ENCODE measurements at places on chromosomes 5 and 9.

- DNase-seq: peak; percentile 15
Measured at GRCh38 chr9:123933440-123934212, 3.7 kb upstream of the DENND1A start.

DNA sequence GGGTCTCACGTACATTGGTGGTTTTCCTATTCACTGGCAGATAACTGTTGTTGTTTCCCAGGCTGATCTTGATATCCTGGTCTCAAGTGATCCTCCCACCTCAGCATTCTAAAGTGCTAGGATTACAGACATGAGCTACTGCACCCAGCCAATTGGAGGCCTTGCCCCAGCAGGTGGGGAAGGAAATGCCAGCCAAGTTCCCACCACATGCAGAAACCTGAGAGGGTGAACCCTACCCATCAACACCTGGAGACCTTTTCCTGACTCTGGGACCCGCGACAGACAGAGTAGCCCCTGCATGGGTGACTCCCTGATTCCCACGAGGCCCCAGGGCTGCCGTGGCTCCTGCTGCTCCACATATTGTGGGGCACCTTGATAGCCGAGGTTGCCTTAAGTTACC lies 107.7 kb downstream of the GDA start:
- no peak for DNase-seq

- DNase-seq: peak; percentile 59
Measured at GRCh38 chr9:36632892-36633291, 60.2 kb downstream of the MELK start.

- DNase-seq: no peak
Measured at GRCh38 chr9:117028103-117028858, 341.2 kb downstream of the TRIM32 start.

DNA sequence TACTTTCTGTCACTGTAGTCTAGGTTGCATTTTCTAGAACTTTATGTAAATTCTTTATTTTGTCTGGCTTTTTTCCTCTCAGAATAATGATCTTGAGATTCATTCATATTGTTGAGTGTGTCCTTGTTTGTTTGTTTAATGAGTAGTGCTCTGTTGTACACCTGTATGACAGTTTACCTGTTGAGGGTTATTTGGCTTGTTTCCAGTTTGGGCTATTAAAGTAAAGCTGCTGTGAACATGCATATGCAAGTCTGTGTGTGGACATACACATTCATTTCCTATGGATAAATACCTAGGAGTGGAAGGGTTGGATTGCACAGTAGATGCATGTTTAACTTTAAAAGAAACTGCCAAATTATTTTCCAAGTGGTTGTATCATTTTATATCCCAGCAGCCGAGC lies 30.4 kb downstream of the MVB12B start:
- DNase-seq: no peak

GRCh38 chr5:135486131-135487036 lies 34.2 kb upstream of the TIFAB start:
- DNase-seq: no peak

GRCh38 chr5:143400541-143401226 lies 2.8 kb downstream of the NR3C1 start:
- peak; percentile 67 for DNase-seq

DNA sequence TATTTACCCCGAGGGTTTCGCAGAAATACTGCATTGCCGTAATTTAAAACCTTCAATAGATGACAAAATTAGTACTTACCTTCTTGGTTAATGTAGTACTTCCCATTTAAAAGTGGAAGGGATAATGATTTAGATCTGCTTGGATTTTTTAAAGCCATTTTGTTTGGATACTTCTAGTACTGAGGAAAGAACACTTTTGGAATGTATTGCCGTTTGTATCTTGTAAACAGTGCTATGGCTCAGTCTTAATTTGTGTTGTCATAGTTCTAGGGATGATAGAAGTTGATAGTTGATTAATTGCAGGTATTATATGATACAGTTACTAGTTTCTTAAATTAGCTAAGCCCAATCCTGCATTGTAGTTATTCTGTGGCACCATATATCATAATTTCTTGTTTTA lies 33.1 kb downstream of the TNPO1 start:
- DNase-seq: peak; percentile 52

- DNase-seq: no peak
Measured at GRCh38 chr5:40826489-40827187, 8.4 kb downstream of the RPL37 start.

- no peak for DNase-seq
Measured at GRCh38 chr5:10447041-10447440, 5.4 kb downstream of the ROPN1L start.

DNA sequence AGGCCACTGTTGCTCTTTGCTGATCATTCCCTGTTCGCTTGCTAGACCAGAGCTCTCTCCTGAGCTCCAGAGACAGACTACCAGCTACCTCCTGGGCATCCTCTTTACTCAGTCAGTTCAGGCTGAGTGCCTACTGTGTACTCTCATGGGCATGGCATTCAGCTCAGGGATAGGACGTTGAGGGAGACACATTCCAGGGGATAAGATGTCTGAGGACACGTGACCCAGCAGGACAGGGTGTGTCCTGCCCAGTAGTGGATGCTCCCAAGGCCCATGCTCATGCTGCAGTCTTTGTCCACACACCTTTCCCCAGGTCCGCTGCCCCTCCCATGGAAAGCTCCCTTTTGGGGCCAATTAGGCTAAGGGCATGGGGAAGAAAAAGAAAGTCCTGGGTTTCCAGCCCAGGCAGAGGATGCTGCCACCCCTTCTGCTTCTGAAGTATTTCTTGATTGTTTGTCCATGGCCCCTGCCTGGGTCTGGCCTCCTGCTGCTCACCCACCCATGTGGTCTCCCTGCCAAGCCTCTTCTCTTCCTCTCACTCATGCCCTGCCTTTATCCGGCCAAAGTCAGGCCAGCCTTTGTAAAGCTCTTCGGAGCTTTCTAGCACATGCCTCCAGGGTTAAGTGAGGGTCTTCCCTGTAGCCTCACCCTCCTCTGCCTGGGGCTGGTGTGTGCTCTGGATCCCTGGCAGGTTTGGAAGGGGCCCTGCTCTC lies 60.5 kb upstream of the PITX1 start:
- no peak for DNase-seq

GRCh38 chr5:139985290-139985689 lies 57.8 kb downstream of the NRG2 start:
- DNase-seq: no peak

GRCh38 chr5:147784146-147784987 lies 1.8 kb upstream of the JAKMIP2 start:
- DNase-seq: no peak

- DNase-seq: peak; percentile 44
Measured at GRCh38 chr5:132459031-132459982, 31.3 kb downstream of the IRF1 start.

DNA sequence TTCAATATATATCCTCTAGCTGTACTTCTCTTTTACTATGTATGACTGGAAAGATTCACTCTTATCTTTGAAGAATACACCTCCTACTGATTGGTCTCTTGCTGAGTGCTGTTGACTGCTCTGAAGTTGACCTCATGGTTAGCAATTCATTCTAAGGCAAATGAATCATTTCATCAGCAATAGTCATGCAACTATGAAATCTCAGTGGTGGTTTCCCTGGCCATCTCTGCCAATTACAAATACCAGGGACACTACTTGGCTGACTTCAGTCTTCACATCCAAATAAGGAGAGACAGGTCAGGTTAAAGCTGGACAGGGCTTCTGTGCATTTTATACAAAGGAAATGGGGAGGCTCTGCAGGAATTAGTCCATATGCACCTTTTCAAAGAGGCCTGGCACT lies 333.5 kb upstream of the ACTBL2 start:
- DNase-seq: peak; percentile 90

- DNase-seq: no peak
Measured at GRCh38 chr5:42422656-42423280, 471 bp upstream of the GHR start.

- no peak for DNase-seq
Measured at GRCh38 chr5:173783371-173783770, 104.8 kb upstream of the CPEB4 start.
